Substantia nigra (tissue), 51 donors: ENCODE measurements at places on chromosomes 11 and 22.

- DNase-seq = no peak
Observed at GRCh38 chr22:19525116-19525660, 978 bp upstream of the CLDN5 start.

DNA sequence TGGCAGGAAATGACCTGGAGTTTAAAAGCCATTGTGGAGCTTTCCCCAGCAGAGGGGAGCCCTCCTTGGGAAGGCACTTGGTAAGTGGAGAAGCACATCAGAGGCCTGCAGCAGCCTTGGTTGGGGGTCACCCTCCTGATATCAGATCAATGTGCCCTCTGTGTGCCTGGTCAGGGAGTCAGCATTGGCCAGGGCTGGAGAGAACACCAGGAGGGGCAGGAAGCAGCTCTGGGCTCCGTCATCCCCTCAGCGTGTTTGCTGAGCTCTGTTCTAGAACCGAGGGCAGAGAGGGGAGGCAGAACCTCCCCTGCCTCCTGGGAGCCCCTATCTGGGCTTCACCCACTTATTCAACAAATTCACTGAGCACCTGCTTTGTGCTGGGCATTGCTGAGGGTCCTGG is 846.0 kb downstream of the TBC1D22A start:
- no peak for DNase-seq

DNA sequence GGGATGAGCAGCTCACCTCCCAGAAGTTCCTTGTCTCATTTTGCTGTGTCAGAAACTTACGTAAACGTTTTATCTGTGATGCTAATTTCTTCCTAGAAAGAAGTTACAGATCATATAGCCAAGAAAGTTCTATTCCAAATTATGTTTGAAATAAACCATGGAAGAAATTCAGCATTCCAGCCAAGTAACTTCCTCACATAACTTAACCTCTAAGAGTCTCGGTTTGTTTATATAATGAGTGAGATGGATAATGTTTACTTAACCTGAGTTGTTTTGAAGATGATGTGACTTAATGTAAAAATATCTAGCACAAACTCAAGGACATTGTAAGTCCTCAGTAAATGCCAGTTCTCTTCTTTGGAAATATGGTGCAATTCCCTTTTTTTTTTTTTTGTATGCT is 8.9 kb upstream of the MUC15 start:
- DNase-seq = no peak

GRCh38 chr11:116415095-116415494 is 357.7 kb downstream of the BUD13 start:
- no peak for DNase-seq

- no peak for DNase-seq
Observed at GRCh38 chr11:33912405-33913361, 20.8 kb upstream of the LMO2 start.

DNA sequence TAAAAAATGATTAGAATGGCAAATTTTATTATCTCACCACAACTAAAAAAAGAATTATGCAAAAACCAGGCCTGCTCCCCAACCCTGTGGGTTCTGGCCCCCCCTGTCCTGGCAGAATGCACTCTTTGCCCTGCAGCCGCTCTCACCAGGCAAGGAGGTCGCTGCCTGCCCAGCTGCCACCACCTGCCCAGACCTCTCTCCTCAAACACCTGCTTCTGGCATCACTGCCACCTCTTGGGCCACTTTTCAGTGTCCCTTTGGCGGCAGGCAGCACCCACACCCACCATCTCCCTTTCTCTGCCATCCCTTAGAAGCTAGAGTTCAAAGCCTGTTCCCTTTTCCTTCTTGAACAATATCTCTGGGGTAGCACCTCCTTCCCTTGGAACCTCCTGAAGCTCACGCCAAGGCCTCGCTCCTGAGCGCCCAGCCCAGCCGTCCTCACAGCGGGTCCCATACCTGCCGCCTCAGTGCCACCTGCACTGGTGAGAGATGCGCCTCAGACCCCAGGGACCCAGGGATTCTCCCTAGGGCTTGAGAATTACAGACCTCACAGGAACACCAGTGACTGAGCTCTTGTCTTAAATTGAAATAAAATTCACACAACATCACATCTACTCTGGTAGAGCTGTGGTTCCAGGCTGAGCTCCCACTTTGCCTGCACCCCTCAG is 44.6 kb downstream of the SGSM3 start:
- no peak for DNase-seq

- no peak for DNase-seq
Observed at GRCh38 chr11:64352995-64353714, 5.8 kb upstream of the RPS6KA4 start.

- DNase-seq = no peak
Observed at GRCh38 chr22:45268167-45268957, 16.4 kb upstream of the UPK3A start.

- DNase-seq = no peak
Observed at GRCh38 chr11:118837868-118838267, 45.8 kb upstream of the CXCR5 start.
